ENCODE measurements at places on chromosomes 1 and 21.
A peak's percentile ranks its signal among the peaks of the same experiment; 100 is the strongest.

- no peak for DNase-seq
Measured at GRCh38 chr1:197029749-197030148, 37.3 kb downstream of the F13B start.

DNA sequence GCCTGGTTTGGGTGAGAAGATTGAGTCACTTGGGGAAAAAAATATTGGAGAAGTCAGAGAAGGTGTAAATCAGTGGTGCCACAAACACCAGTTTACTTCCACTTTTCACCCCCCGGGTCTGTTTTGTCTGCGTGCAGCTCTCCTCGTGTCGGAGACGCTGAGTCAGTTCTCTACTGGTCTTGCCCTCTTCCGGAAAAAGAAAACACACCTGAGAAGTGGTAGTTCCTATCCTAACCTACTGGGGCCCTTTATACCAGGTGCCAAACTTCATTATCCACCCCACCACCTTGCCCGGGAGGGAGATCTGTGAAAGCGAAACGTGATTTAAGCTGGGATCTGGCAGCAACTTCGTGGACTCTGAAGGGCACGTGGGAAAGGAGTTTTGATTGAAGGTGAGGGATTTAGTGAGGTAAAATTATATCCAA is 855 bp upstream of the IVNS1ABP start:
- DNase-seq = peak; percentile 52

- no peak for DNase-seq
Measured at GRCh38 chr1:181803421-181803820, 258.1 kb downstream of the ZNF648 start.

GRCh38 chr1:47593013-47593568 is 155.2 kb downstream of the FOXD2 start:
- no peak for DNase-seq

GRCh38 chr1:167489571-167490340 is 28.6 kb downstream of the CD247 start:
- DNase-seq = peak; percentile 43

DNA sequence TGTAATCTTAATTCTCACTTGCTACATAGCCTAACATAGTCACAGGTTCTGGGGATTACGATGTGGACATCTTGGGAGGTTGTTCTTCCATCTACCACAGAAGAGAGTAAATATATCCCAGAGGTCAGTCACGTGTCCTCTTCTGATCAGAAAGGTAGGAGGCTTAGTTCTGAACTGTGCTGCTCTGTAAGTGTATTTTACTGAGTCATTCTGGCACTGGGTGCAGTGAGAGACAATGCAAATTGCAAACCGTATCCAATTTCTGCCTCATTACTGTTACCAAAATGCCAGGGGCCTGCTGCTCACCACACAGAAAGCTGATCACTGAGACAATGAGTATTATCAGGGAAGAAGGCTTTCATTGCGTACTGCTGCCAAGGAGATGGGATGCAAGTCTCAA is 104.0 kb downstream of the GABPA start:
- no peak for DNase-seq

DNA sequence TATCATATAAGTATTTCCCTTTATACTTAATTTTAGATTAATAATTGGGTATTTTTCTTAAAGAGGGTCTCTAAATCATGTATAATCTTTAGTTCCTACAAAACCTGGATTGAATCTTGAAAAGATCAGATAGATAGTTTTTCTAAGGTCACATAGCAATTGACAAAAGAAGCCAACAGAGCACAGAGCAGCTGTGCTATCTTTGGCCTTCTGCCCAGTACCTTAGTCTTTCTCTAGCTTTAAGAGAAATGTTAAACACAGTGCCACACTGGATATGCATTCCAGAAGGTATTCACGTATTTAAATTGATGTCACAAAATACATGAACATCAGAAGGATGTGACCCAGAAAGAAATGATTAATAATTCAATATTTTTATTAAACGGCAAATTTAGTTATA is 86.8 kb downstream of the C21orf91 start:
- DNase-seq = no peak

- DNase-seq = no peak
Measured at GRCh38 chr1:155093911-155094621, 15.4 kb downstream of the EFNA3 start.

DNA sequence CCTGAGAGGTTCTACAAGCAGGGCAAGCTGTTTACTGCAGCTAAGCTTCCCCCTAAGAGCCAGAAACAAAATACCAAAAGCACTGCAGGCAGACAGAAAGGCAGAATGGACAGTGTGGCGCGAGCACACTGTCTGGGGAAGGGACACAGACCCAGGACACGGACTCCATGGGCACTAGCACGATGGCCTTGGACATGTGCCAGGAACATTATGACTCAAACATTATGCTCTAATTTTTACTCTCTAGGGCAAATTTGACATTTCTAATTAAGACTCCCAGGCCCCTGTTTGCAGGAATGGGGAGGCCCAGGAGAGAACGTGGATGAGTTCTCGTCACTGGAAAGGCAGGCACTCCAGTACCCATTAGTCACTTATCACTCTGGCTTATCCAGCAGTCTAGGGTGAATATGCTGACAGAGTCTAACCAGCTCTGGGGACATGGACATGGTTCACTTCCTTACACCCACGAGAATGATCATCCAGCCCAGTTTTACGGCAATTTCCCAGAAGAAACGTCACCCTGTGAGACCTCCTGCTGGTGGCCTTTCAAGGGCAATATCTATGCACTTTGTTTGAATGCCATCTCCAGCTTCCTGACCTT is 45.1 kb downstream of the CAPN8 start:
- DNase-seq = no peak

- no peak for DNase-seq
Measured at GRCh38 chr1:51600529-51600928, 16.4 kb upstream of the OSBPL9 start.

DNA sequence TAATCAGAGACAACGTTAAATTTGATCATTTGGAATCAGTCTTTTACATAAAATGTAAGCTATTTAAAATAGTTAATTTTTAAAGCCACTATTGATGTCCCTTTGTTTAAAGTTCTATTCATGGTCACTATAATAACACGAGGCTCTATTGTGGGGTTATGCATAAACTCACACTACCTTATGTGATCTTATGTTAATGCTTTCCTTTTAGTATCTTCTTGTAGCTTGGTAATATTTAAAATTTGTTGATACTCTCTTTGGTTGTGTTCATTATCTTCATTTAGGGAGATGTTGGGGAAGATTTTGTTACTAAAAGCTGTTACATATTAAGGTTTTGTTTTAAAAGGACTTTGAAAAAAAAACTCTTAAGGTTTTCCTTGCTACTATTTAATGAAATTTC is 1.2 kb downstream of the B3GALT2 start:
- no peak for DNase-seq

- DNase-seq = no peak
Measured at GRCh38 chr1:189150624-189151023, 1327.0 kb downstream of the BRINP3 start.

DNA sequence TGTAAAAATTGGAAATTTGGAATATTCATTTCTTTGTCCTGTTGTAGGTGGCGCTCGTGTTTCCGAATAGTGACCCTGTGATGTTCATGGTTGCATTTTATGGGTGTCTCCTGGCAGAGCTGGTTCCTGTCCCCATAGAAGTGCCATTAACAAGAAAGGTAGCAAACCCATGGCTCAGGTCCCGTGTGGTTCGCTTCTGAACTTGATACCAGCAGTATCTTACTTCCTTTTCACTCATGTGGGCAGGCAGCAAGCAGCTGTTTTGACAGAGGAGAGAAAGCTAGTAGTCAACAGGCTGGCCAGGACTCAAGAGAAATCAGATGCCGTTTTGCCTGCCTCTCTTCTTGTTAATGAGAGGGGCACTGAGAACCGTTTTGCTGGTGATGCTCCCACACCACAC is 72.8 kb downstream of the S100B start:
- DNase-seq = no peak

All from activated CD4-positive, alpha-beta T cell treated with anti-CD3 and anti-CD28 coated beads for 24 hours (primary cell).